Cardiac septum (tissue), 1 donor: ENCODE measurements at places on chromosomes 7 and 10. TPM values are rescaled to one million over a fixed set of nuclear protein-coding genes. Genes with fewer than 3 reads are reported as not detected.

DNA sequence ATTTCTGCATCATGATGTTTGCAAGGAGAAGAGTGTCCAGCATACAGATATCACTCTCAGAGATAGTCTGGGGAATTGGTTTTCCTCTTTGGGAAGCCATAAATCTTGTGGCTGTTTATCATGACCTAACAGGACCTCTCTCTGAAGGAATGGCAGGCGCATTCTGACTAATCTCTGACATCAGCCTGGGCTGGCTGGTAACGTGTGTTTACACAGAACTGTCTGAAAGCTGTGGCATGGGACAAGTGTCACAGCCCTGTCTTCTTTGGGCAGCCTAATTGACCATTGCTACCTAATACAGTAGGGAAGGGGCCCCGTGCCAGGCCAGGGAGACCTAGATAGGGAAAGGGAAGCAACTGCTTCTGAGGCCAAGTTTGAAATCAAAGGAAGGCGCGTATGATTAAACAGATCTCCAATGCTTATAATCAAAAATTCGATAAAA lies 73.9 kb upstream of the CABCOCO1 start:
- DNase-seq = no peak

DNA sequence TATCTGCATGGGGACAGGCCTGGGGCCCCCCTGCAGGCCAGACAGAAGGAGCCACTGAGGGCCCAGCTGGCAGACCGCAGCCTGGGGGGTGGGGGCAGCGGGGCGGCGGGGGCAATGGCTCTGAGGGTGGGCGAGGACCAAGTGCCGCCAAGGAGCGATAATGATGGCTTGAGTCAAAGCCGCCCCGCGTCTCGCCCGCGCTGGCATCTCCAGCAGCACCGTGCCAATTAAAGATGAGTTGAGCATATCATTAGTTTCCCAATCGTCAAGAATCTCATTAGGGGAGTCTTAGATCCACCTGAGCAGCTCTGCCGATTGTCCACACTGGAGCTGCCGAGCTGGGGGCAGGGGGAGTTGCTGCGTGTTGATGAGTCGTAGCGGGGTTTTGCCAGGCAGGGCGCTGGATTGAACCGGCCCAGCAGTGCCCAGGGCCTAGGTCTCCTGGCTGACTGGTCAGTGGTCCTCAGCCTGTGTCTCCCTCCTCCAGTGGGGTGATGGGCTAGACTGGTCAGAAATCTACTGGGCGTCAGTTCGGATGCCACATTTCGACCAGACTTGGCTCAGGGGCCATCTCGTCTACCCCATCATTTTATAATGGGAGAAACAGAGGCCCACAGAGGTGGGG lies 41.0 kb upstream of the PSMG3 start:
- DNase-seq = no peak

DNA sequence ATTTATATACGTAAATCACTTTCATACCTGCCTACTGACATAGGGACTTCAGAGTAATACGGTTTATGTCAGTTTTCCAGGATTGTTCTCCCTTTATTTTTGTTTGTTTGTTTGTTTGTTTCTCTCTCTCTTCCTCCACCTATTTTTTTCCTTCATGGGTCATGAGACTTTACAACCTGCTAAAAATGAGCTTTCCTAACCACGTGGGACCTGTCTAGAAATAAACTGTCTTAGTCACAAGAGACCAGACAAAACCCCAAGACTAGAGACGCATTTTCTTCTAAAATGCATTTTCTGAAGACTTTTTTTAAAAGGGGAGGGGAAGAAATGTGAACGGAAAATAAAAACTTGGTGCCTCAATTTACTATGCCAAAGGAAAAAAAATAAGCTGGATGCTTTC lies 41.1 kb upstream of the FIGNL1 start:
- DNase-seq = no peak

TUBAL3 gene
- total RNA-seq = 0.40 TPM
